ENCODE measurements at places on chromosomes 2 and 18.

DNA sequence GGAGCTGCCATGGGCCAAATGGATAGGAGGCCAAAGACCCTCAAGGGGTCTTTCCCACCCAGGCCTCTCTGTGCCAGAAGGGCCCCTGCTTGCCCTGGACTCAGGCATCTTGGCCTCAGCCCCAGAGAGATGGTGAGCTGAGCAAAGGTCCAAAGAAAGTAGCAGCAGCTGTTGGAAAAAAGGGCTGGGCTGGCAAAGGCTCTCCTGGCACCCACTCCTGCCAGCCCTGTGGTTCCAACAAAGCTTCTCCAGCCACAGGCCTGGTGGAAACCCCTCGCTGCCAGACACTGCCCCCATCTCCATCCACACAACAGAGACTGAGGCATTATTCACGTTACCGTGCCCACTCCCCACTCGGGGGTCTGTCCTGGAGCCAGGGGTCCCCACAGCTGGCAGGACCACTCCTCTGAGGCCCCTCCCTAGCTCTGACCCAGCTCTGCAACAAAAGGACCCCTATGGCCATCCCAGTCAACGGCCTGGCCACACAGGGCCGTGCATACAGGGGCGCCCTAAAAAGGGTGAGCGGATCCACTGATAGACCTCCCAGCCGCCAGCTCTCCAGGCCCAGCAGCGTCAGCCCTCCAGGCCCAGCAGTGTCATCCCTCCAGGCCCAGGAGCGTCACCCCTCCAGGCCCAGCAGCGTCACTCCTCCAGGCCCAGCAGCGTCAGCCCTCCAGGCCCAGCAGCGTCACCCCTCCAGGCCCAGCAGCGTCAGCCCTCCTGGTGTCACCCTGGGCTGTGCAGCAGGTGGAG is 10.1 kb downstream of the BIN1 start:
- no peak for DNase-seq
- no peak overlapping the region for H3K4me3 ChIP-seq
- H3K27me3 ChIP-seq, result no peaks in the 10 kb centered on the region
- no peak overlapping the region for H3K27ac ChIP-seq

DNA sequence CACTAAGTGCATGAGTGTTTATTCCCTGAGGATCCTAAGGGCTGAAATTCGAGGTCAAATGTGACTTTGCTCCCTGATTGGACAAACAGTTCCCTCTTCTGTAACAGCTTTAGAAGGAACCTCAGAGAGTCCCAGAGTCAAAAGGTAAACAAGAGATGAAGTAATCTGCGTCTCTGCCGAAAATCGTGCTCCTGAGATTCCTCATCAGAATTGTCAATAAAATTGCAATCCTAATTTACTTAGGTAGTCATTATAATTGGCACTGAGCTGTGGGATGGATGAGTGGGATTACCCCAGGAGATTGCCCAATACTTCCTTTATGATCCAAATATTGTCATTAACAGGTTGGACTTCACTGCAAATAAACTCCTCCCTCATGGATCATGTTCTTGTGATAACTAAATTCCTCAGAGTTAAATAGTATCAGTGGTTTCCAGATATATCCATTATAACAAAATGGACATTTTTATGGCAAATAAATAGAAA is 907 bp upstream of the SUCLG1 start:
- H3K27ac ChIP-seq, result peak overlapping the region; percentile 89
- peak overlapping the region; percentile 83 for H3K4me3 ChIP-seq
- no peak for DNase-seq
- no peaks in the 10 kb centered on the region for H3K36me3 ChIP-seq
- no peaks in the 10 kb centered on the region for H3K27me3 ChIP-seq

GRCh38 chr18:67525328-67526099 is 9.0 kb upstream of the DSEL start:
- no peaks in the 10 kb centered on the region for H3K36me3 ChIP-seq
- H3K4me1 ChIP-seq, result peaks cover 9% of the 10 kb centered on the region
- no peaks in the 10 kb centered on the region for H3K27me3 ChIP-seq
- peak overlapping the region; percentile 21 for H3K27ac ChIP-seq

- H3K4me1 ChIP-seq, result no peaks in the 10 kb centered on the region
- H3K27me3 ChIP-seq, result no peaks in the 10 kb centered on the region
- no peak overlapping the region for H3K4me3 ChIP-seq
- DNase-seq, result no peak
Observed at GRCh38 chr18:1559563-1559962, 654.9 kb downstream of the ADCYAP1 start.

GRCh38 chr2:60608679-60609078 is 55.2 kb upstream of the BCL11A start:
- no peaks in the 10 kb centered on the region for H3K36me3 ChIP-seq
- H3K27me3 ChIP-seq, result no peaks in the 10 kb centered on the region
- H3K4me1 ChIP-seq, result no peaks in the 10 kb centered on the region
- no peak overlapping the region for H3K4me3 ChIP-seq

DNA sequence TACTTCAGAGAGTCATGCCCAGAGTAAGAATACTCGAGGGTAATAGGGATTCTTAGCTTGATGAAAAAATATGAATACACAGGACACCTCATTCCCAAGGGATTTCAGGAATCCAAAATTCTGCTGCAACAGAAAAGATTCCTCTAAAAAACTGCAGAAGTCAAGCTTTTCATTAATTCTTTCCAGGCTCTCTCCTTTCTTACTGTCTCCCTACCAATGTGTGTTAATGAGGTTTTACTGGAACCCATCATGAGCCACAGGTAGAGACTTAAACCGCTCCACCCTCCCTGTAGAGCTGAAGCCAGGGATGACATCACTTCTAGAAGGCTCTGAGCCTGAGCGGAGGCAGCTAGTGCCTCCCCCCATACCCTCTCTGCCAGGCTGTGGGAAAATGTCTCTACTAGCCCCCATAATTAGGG is 3.4 kb downstream of the SDC1 start:
- no peak for DNase-seq
- H3K4me1 ChIP-seq, result peaks cover 8% of the 10 kb centered on the region
- no peaks in the 10 kb centered on the region for H3K36me3 ChIP-seq
- H3K27me3 ChIP-seq, result peaks cover 5% of the 10 kb centered on the region
- no peak overlapping the region for H3K4me3 ChIP-seq
- peak overlapping the region; percentile 54 for H3K27ac ChIP-seq

DNA sequence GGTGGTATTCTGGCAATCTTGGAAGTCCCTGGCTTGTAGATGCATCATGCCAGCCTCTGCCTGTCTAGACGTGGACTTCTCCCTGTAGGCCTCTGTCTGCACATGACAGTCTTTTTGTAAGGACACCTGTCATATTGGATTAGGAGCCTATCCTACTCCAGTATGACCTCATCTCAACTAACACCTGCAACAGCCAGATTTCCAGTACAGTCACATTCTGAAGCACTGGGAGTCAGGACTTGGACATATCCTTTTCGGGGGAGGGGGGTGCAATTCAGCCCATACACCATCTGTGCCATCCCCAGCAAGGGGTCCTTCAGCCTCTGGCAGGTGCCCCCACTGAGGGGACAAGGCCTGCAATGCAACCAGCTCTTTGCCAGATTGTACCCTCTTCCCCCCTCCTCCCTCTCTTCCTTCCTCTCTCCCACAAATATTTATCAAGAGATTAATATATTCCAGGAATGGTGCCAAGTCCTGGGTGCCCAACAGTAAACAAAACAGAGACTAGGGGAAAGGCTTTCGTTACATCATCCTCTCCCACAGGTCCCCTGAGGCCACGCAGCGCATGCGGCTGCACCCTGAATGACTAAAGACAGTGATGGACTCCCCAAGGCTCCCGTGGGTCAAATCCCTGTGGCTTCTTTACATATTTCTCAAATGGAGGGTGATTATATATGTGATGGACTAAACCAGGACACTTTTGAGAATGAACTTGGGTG is 20.5 kb upstream of the MYCN start:
- H3K4me3 ChIP-seq, result no peak overlapping the region
- peaks cover under 1% of the 10 kb centered on the region for H3K4me1 ChIP-seq
- no peaks in the 10 kb centered on the region for H3K36me3 ChIP-seq
- no peak for DNase-seq
- no peaks in the 10 kb centered on the region for H3K27me3 ChIP-seq
- H3K27ac ChIP-seq, result no peak overlapping the region

DNA sequence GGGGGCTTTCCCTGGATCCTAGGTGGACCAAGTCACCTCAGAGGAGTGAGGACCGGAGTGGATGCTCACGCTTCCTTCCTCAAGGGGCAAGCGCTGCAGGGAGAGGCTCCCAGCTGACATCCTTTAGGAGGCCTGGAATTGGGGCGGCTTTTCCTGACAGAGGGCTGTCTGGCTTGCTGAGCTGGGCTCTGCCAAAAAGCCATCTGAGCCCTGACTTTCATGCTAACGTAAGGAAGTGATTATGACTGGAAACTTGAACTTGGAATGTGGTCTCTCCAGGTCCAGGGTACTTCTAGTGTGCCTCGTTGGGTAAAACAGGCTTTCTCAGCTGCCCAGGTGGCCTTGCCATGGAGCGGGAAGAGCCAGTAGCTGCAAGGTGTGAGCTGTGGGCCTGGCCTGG is 268.3 kb upstream of the SPRED2 start:
- no peaks in the 10 kb centered on the region for H3K4me1 ChIP-seq
- H3K27ac ChIP-seq, result no peak overlapping the region
- no peak for DNase-seq
- no peaks in the 10 kb centered on the region for H3K27me3 ChIP-seq
- H3K36me3 ChIP-seq, result no peaks in the 10 kb centered on the region

- DNase-seq, result no peak
- H3K27ac ChIP-seq, result no peak overlapping the region
- H3K27me3 ChIP-seq, result no peaks in the 10 kb centered on the region
- no peak overlapping the region for H3K4me3 ChIP-seq
Observed at GRCh38 chr18:26710470-26711096, 154.9 kb downstream of the AQP4 start.

- peak overlapping the region; percentile 54 for H3K4me3 ChIP-seq
- no peak for DNase-seq
- no peaks in the 10 kb centered on the region for H3K36me3 ChIP-seq
- no peak overlapping the region for H3K27ac ChIP-seq
Observed at GRCh38 chr2:167294776-167295140, 406.5 kb downstream of the XIRP2 start.

- no peak overlapping the region for H3K27ac ChIP-seq
- no peaks in the 10 kb centered on the region for H3K27me3 ChIP-seq
- no peak for DNase-seq
- no peak overlapping the region for H3K4me3 ChIP-seq
- no peaks in the 10 kb centered on the region for H3K4me1 ChIP-seq
- no peaks in the 10 kb centered on the region for H3K36me3 ChIP-seq
Observed at GRCh38 chr2:225937625-225938187, 538.2 kb downstream of the NYAP2 start.

DNA sequence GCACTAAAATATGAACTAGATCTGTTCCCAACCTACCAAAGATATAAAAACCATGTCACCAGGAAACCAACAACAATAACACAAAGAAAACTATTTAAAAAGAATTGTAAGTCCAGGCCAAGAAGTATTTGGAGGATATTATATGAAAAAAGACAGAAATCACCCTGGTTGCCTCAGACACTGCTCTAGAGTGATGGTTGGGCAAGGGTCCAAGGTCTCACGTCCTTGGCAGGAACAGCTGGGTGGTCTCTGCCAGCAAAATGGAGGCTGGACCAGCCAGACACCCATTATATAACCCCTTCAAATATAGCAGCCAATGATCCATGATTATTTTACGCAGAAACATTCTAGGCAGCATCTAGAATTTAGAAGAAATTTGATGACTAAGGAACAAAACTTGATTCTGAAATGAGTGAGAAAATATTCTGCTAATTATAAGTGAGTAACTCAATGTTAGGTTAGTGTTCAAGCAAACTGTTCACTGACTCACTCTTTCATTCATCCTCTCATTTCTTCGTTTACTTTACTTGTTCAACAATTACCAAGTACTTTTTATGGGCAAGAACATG is 35.4 kb downstream of the MRPL35 start:
- no peaks in the 10 kb centered on the region for H3K27me3 ChIP-seq
- no peaks in the 10 kb centered on the region for H3K4me1 ChIP-seq
- H3K27ac ChIP-seq, result no peak overlapping the region
- no peak for DNase-seq
- no peaks in the 10 kb centered on the region for H3K36me3 ChIP-seq
- H3K4me3 ChIP-seq, result no peak overlapping the region

DNA sequence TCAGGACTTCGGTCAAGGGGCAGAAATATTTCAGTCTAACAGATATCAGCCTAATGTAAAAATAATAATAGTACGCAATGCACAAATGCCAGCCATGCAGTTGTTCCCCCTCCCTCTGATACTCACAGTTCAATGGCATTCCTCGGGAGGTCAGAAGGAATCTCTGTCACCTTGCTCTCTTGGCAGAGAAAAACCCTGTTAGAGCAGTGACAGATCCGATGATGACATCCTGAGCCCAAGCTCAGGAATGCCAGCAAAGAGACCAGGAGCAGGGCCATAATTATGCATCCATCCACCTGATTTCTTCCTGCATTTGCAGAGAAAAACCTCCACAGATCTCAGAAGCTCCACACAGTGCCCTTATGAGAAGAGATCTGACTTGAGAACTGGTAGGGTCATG is at the start of gene FSHR:
Gene FSHR, minus strand, starts transcription at position 376 of the 400 bp plus-strand sequence. Its CDS starts 98 bp downstream, at position 278.
- DNase-seq, result no peak
- no peak within 1 kb of the TSS for H3K27ac ChIP-seq
- no peaks in the 10 kb centered on the region for H3K27me3 ChIP-seq
- no peak within 1 kb of the TSS for H3K4me3 ChIP-seq

DNA sequence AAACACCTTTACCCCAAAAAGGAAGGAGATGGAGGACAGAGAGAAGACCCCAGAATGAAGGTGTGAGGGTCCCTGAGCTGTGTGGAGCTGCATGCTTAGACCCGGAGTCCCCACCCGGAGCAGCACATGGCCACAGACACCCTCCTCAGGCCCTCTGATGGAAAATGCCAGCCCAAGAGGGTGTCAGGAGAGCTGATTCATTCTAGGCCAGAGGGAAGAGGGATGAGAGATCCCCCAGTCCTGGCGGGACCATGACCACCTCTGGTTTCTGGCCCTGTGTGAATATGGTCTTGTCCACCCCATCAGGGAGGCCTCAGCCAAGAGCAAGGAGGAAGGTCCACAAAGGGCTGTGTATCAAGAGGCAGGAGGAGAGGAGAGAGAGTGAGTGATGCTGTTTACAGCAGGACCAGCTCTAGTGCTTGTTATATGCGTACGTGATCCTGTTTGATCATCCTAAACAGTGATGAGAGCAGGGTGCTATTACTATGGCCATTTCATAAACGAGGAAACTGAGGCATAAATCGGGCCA is 186.6 kb upstream of the HAAO start:
- H3K27ac ChIP-seq, result no peak overlapping the region
- H3K4me1 ChIP-seq, result peaks cover 29% of the 10 kb centered on the region
- H3K36me3 ChIP-seq, result no peaks in the 10 kb centered on the region
- no peak for DNase-seq

DNA sequence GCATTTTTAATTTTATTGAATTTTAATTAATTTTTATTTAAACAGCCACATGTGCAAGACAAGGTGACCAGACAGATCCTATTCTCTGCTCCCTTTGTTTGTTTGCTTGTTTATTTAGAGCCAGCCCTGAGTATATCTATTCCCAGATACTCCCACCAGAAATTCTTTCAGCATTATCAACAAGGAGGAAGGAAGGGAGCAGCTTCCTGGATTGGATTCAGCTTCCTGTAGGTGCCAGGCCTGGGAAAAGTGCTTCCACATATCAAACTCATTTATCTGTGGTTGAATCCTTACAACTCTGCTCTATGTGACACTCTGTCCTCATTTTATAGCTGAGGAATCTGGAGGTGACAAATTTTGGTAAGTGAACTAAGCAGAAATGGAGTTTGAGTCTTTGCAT is 60.5 kb upstream of the KLF7 start:
- no peaks in the 10 kb centered on the region for H3K27me3 ChIP-seq
- peaks cover 6% of the 10 kb centered on the region for H3K4me1 ChIP-seq
- peak overlapping the region; percentile 69 for H3K27ac ChIP-seq
- DNase-seq, result no peak

All from left lung (tissue), 14 donors.